ENCODE measurements at places on chromosomes 1 and 21. TPM values are rescaled to one million over a fixed set of nuclear protein-coding genes. Genes with fewer than 3 reads are reported as not detected.

- DNase-seq: no peak
These were observed 11.8 kb upstream of the KIAA0040 start for GRCh38 chr1:175204330-175204729.

DNA sequence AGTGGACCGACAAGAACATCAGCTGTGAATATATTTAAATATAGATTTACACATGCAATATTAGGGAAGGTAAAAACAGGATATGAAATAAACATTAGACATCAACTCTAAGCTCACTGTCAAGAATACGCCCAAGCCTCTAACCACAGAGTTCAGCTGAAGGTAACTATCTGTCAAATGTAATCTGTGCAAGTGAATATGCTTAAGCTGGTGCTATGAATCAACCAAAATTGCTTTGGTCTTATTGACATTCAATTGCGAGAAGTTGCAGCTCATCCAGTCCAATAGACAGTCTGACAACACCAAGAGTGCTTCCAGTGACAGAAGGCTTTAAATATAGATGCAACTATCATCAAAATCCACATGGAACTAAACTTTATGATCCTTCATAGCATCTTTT lies 32.3 kb downstream of the USH2A start:
- DNase-seq: no peak

- DNase-seq: no peak
These were observed 178.8 kb downstream of the FGGY start for GRCh38 chr1:59475737-59476136.

DNA sequence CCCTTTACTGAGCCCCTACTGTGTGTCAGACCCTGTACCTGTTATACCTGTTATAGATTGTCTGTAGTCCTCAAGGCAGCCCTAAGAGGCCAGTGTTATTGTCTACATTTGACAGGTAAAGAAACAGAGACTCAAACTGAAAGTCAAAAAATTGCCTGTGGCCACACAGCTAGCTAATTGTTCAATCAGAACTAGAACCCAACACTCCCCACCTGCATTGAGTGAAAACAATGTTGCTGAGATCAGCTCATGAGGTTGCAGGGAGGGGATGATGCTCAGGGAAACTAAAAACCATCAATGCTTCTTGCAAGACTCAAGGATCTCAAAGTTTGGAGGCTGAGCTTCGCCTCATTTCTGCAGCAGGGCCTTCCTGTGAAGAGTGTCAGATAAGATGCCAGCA lies 109.5 kb upstream of the LMO4 start:
- no peak for DNase-seq

The STYXL2 gene
- 121 TPM for total RNA-seq

DNA sequence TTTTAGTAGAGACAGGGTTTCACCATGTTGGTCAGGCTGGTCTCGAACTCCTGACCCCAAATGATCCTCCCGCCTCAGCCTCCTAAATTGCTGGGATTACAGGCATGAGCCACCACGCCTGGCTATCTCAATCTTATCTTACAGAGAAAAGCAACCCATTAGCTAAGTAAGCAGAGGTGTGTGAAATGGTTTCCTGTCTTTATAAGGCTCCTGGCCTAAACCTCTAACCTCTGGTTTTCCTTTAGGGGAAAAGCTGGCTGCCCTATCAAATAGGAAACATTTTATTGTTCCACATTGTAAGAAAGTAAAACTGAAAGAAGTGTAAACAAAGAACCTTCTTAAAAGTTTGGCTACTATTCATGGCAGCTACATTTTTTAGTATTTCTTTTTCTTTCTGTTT lies 78.3 kb upstream of the MORC3 start:
- DNase-seq: no peak

GRCh38 chr1:182626527-182626926 lies 22.3 kb upstream of the RGS16 start:
- DNase-seq: no peak

- no peak for DNase-seq
These were observed 199.0 kb downstream of the URB2 start for GRCh38 chr1:229825042-229825441.

The SPATA46 gene
- total RNA-seq: not detected
